Large intestine (tissue), 12 donors: ENCODE measurements at places on chromosomes 16 and 17.

DNA sequence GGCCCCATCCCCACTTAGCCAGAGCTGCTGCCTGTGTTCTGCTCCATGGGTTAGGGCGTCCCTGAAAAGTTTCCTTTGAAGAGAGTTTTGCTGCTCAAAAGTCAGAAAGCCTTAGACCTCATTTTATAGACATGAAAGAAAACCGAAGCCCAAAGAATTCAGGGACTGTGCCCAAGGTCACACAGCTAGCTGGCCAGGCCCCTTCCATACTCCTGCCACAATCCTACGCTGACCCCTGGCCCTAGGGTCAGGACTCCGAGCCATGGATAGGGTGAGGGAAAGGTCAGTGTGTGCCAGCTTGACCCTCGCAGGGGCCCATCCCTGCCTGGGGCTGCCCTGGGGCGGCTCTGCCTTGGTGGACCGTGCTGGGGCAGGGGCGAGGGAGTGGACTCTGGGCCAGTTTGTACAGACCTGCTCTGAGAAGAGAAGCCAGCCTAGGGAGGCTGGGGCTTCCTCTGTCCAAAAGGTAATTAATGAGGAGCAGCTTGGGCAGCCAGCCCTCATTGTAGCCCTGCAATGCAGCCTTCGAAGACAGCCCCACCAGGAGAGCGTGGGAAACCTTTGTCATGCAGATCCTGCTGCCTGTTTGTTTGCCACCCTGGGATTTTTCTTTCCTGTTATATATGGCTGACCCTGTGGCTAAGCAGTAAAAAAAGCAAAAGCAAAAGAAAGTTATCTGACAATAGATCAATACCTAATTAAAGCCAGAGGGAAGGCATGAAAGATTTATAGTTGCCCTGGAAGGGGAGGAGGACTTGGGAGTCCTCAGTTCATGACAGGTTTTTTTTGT, 37.4 kb downstream of the RHBDL3 start:
- DNase-seq: no peak

DNA sequence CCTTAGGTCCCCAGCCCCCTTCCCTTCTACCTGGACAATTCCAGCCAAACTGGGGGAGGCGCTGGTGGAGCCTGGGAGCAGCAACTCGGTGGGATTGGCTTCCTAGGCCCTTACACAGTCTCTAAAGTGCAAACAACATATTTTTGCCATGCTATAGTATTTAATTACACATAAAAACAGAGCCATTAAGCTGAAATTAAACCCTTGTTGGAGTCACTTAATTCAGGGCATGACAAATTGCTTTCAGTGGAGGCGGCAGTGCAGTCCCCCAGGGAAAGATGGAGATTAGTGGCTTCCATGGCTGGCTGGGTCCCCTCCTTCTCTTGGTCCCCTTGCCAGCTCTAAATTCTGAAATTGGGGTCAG, 17.3 kb downstream of the IGFBP4 start:
- no peak for DNase-seq

GRCh38 chr17:79536212-79536840, 74.5 kb downstream of the RBFOX3 start:
- no peak for DNase-seq

DNA sequence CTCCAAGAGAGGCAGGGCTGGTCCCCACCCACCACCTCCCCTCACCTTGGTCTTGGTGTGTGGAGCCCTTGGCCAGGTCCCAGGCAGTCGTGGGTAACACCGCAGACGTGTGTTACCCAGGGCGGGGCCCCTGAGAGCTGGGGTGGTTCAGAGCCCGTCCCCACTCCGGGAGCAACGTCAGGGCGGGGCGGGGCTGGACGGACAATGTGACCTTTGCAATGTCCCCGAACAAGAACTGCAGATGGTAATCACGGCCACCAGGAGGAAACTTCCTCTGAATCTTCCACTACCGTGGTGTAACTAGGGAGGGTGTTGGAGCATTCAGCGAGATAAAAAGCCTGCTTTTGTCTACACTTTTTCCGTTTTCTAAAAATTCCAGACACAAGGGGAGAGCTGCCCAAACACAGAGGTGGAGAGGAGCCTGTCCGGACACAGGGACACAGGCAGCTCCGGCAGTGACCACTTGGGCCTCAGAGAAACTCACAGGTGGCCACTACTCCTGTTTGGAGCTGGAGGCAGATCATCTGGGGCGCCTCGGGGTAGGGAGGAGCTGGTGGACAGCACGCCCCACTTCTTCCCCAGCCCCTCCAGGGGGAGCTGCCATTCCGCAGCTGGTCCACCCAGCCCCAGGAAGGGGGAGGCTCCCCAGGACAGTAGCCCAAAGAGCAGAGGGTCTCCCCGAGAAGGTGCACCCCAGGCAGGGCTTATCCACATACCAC, 14.2 kb upstream of the SLC38A10 start:
- DNase-seq: peak; percentile 94

DNA sequence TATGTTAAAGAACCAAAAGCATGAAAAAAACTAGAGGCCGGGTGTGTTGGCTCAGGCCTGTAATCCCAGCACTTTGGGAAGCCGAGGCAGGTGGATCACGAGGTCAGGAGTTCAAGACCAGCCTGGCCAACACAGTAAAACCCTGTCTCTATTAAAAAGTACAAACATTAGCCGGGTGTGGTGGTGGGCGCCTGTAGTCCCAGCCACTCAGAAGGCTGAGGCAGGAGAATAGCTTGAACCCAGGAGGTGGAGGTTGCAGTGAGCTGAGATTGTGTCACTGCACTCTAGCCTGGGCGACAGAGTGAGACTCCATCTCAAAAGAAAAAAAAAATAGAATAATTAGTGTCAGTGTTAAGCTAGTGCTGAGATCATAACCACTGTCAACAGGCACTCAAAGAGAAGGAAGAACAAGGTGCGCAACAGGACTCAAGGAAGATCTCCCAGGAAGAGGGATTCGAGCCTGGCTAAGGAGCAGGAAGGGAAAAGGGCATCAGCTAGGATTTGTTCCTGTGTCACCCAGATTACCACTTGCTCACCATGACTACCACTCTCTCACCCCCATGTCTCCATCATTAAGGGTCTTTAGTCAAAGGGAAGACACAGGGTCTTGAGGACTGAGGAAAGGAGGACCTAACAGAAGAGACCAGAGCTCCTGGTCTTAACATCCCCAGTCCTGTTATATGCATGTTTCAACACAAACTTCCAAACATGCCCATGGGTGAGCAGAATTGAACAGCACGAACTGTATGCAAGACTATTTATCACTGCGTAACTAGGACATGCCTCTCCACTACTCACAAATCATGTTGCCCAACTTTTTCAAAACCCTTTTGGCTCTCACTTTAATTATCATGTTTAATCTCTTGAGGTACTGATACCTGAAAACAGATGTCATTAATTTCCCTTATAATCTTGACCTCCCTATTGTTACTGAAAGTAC, 88.3 kb upstream of the PLEKHM1 start:
- no peak for DNase-seq

- DNase-seq: no peak
These were observed 9.5 kb downstream of the TBX21 start for GRCh38 chr17:47742319-47743181.

DNA sequence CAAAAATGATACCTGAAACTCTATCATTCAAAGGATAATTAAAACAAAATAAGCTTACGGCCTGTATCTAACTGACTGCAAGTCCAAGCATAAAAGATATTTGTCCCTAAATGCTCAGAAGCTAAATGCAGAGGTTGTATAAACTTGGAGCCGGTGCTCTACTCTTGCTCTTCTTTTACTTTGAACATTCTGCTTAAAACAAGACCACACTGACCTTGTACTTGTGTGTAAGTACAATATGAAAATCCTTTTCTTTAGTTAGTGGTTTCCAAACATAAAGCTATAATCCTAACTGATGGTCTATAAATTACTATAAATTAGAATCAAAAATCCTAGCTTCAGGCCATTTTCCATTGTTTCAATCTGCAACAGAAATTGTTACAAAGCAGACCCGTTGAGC, 74.6 kb downstream of the SPAG9 start:
- no peak for DNase-seq

- no peak for DNase-seq
These were observed 18.0 kb upstream of the DBNDD1 start for GRCh38 chr16:90037276-90037675.

GRCh38 chr17:8189041-8189710, 804 bp downstream of the BORCS6 start:
- DNase-seq: no peak

DNA sequence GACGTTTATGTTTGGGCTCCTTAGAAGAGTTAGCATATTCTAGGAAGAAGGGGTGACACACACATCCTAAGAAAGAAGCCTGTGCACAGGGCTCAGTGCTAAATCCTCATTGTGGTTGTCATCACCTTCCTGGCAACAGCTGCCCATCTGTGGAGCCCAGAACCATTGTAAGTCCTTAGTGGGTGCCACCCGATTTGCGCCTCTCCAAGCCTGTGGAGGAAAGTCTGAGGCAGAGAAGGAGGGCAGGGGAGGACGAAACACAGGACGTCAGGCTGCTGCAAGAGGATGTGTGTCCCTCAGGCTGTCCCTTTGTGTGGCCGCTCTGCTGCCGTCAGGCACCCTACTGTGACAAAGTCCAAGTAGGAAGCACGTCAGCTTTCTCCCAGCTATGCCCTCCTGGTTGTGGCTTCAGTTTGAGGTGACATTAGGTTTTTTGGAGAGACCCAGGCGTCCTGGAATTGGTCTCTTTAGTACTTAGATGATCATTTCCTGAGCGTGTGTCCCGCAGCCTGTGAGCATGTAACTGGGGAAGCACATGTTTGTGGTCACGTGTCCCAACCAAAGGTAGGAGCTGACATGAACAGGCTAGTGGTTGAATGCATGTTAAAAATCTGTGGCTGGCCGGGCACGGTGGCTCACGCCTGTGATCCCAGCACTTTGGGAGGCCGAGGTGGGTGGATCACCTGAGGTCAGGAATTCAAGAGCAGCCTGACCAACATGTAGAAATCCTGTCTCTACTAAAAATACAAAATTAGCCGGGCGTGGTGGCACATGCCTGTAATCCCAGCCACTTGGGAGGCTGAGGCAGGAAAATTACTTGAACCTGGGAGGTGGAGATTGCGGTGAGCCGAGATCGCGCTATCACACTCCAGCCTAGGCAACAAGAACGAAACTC, 10.7 kb downstream of the CLUAP1 start:
- no peak for DNase-seq

DNA sequence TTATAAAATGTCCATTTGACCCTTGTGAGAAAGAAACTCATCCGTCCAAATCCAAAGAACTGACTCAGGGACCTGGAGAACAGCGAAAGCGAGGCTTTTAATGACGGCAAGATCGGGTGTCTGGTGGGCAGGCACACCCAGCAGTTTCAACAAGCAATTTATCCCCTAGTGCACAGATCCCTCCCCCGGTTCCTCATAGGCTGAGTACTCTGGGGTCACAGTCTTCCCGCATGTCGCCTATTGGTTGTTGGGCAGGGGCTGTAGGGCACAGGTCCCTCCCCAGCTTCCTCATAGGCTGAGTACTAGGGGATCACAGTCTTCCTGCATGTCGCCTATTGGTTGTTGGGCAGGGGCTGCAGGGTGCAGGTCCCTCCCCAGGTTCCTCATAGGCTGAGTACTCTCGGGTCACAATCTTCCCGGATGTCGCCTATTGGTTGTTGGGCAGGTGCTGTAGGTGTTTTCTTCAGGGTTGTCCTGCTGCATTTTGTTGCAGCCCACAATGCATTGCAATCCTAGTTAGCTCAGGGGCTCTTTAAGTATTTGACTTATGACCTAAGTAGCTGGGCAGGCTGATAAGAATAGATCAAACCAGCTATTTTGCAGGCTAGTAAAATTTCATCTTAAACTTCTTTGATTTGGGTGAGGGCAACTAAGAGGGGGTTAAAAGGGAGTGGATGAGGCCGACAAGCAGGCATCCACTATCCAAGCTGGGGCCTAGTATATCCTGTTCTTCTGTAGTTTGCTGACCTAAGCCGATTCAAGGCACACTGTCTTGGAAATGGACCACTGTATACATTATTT, 3.6 kb upstream of the UTS2R start:
- no peak for DNase-seq

- DNase-seq: peak; percentile 62
These were observed 30.2 kb downstream of the SALL1 start for GRCh38 chr16:51120730-51121347.

- DNase-seq: no peak
These were observed 105.8 kb upstream of the METRNL start for GRCh38 chr17:82973456-82974135.

GRCh38 chr17:79690466-79690865, 40.3 kb upstream of the ENPP7 start:
- no peak for DNase-seq

GRCh38 chr17:66527335-66527734, 224.9 kb downstream of the PRKCA start:
- DNase-seq: no peak

GRCh38 chr17:283911-284675, 68.5 kb downstream of the RPH3AL start:
- no peak for DNase-seq

DNA sequence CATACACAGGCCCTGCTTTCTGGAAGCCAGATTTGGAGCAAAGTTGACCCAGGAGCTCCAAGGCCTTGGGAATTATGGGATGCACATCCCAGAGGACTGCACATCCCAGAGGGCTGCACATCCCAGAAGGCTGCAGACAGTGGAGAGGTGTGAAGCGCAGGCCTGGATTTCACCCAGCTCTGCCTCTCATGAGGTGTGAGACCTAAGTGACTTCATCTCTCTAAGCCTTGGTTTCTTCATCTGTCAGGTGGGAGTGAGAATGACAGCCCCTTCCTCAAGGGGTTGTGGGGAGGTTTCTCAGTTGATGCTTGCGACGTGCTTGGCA, 102.3 kb downstream of the GSG1L start:
- no peak for DNase-seq

GRCh38 chr17:37859451-37859850, 64.8 kb upstream of the TBC1D3K start:
- no peak for DNase-seq

DNA sequence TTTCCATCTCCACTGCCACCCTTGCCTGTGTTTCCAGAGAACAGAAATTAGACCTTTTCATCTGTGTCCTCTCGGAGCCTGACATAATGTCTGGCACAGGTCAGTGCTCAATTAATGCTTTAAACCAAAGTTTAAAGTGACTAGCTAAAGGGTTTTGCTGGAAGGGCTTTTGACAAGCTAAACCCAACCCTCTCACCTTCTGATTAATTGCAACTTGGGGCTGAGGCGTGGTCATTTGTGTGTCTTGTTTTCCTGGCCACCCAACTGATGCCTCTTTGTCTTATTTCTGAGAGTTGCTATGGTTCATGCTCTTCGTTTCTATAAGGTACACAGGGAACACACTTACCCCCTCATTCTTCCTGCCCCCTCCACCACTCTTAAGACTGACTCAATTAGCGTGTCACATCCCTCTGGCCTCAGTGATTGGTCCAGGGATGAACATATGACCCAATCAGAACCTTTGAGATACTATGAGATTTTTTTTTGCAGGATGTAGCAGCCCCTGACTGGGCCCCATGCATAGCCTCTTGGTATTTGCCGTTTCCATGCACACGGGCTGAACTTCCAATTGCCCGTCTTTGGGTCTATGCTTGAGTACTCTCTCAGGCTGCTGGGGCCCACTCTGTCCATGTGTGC, 15.8 kb upstream of the BRD7 start:
- no peak for DNase-seq
